CD4-positive, alpha-beta T cell treated with Interleukin-4 for 4 hours (primary cell): ENCODE measurements at places on chromosomes 2 and 18.

DNA sequence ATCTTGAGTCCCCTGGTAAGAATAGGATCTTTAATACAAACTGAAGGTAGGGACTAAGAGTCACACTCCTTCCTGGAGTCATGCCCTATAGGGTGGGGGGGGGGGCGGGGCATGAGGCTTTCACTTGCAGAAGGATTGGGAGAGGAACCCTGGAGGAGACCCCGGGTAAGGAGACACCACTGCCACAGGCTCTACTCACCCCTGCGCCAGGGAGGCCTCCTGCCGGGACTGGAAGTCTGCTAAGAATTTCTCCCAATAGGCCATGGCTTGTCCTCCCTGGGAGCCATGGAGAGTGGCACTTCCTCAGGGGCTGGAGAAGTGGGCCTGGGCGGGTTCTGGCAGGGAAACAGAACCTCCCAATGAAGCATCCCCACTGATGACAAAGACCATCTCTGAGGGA lies 645.3 kb upstream of the RAB6C start:
- DNase-seq: no peak

DNA sequence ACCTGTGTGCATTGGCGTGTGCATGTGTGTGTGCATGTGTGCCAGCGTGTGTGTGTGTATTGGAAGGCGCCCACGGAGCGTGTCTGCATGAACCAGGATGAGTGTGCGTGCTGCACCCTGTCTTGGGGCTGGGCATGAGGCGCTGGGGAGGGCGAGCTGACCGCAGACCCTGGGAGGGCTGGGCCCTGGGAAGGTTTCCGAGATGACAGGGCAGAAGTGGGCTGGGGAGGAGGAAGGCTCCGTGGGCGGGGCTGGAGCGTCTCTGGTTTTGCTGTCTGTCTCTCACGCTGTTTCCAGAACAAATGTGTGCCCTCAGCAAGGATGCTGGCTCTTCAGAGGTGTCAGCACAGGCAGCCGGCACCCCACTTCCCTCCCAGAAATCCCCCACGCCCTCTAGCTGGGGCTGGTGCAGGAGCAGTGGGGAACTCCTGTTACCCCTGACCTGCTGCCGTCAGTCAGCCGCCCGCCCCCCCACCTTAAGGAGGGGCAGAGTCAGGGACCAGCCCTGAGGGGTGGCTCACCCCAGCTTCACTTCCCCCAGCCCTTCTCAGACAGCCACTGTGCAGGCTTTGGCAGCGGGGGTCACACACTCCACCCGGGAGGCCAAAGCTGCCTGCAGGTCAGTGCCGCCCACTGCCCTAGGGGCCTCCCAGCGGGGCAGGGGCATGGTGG lies at the start of gene GPR35:
TSS of gene GPR35 (plus strand) at position 531 of the 672 bp plus-strand sequence. CDS start 4,473 bp downstream, outside the sequence.
- DNase-seq: peak; percentile 81

GRCh38 chr2:152762202-152762601 lies 43.8 kb downstream of the ARL6IP6 start:
- no peak for DNase-seq

DNA sequence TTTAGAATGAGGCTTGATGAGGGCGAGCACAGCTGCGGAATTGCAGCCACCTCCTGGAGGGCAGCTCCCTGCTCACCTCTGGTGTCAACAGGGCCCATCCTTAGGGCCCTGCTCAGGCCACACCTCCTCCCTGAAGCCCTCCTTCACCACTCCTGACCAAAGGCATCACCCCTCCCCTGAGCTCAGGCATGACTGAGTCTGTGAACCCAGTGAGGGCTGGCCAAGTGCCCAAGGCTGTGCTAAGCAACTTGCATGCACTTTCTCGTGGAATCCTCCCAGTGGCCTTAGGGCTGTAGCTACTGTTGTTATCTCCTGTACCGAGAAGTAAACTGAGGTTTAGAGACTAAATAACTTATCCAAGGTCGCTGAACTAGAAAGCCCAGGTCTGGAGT lies 101.7 kb downstream of the KLHL29 start:
- DNase-seq: no peak

- no peak for DNase-seq
Measured at GRCh38 chr2:217293607-217294006, 433.7 kb upstream of the TNP1 start.

DNA sequence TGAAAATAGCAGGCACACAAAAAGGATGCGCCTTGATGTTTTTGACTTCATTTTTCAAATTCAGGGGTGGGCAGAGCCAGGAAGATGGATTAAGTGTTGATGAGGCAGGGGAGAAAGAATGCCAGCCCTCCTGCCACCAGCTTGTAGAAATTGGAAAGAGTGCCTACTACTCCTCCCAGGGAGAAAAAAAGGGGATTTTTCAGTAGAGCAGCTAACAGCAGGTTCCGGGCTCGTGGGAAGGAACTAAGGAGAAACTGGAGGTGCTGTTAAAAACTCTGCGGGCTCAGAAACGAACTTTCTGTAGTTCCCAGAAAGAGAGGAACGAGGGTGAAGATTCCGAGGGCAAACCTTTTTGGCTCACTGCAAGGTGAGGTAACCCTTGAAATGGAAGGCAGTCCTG lies 100.1 kb upstream of the MCFD2 start:
- no peak for DNase-seq

- DNase-seq: no peak
Measured at GRCh38 chr2:141103216-141103615, 1027.6 kb downstream of the LRP1B start.

DNA sequence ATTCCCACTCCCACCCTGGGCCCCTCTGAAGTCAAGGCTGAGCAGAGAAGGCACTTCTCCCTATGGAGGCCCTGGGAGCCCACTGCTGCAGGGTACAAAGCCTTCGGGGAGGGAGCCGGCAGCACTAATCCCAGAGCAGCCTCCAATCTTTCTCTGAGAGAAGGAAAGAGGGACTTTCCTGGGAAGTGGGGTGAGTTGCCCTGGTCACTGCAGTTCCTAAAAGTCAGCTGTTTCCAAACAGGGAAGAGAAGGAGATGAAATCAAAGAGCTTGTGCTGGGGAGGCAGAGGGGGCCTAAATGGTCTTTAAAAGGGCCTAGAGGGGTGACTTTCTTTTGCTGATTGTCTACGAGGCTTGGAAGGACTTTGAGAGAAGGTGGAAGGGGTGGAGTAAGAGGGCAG lies 264.7 kb downstream of the TNS1 start:
- DNase-seq: no peak

DNA sequence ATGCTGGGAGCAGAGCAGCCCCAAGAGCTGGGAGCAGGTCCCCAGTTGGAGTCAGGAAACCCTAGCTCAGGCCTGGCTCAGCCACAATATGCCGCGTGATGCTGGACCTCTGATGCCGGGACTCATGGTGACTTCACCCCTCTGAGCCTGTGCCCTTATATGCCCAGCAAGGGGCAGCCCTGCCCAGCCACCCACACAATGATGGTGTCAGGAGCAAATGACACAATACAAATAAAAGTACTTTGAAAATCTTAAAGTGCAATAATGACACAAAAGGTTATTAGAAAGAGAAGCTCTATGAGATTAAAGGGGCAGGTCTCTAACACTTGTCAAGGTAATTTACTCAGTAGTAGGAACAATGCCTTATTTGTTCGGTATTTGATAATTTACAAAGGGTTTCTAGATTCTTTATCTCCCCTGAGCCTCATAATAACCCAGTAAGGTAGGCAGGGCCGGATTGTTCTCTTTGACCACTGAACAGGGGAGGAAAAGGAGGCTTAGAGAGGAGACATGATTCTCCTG lies 18.3 kb upstream of the KIF3C start:
- DNase-seq: no peak

DNA sequence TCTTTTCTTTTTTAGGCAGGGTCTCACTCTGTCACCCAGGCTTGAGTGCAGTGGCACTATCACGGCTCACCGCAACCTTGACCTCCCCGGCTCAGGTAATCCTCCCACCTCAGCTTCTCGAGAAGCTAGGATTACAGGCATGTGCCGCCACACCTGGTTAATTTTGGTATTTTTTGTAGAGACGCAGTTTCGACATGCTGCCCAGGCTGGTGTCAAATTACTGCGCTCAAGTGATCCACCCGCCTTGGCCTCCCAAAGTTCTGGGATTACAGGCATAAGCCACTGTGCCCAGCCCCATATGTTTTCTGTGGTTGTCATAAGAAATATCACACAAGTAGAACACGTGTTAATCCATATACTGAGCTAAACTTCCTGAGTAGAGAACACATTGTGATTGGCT lies 14.6 kb downstream of the ENOSF1 start:
- DNase-seq: no peak

DNA sequence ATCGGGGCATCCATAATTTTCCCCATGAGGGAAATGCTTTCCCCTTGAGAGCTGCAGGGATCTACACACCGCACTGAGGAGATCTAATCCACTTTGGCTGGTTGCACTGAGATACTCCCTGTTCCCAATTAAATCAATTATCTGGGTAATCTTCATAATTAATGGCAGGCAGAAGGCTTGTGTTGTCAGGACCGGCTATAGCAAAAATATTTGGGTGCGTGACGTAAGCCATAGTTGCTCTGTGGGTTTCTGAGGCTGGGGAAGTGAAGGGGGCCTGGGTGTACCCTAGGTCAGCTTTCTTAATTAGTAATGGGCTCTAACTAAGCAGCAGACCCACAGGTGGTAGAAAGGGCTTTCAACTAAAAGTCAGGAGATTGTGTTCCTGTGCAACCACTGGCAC lies 62.8 kb upstream of the UPP2 start:
- DNase-seq: no peak

GRCh38 chr18:48541026-48541746 lies 2.4 kb downstream of the CTIF start:
- DNase-seq: no peak

- no peak for DNase-seq
Measured at GRCh38 chr18:13616525-13617035, 109.8 kb downstream of the FAM210A start.

DNA sequence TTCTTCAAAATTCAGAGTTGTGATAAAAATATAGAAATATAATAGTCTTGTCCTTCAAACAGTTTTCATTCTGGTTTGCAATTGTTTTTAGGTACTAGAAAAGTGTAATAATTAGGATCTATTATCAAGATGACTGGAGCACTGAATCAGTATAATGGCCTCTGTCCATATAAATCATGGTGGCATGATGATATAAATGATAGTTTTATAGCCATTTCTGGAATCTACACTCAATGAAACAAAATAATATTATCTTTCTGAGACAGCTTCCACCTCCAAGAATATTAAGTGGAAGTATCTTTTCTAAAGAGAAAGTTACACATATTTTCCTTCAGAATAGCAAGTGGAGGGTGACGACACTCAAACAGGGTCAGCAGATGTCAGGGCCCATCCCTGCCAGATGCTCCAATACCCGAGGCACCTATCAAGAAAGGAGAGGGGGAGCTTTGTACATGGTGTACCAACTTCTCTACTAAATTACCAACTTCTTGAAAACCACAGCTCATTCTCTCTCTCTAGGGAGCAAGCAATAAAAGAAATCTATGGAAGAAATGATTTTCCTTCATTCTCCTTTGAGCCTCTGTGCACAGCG lies 882.7 kb upstream of the CHAC2 start:
- DNase-seq: no peak

GRCh38 chr2:227817850-227818674 lies 4.4 kb downstream of the CCL20 start:
- DNase-seq: peak; percentile 85

GRCh38 chr2:173657996-173658717 lies 303.5 kb downstream of the CDCA7 start:
- DNase-seq: no peak

DNA sequence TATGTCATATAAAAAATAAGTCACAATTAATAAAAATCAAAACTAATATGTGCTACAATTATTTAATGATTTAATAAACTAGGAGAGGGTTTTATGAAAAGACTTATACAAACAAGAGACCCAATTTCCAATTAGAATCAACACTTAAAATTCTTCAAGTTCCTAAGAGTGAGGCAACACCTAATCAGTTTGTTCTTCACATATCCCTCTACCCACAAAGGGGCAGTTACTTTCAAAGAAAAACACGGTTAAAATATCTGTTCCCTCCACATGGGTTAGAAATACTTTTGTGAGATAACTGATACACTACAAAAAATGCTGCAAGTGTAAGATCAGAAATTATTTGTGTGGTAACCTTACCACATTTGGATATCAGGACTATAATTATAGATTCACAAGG lies 357.0 kb downstream of the ERBB4 start:
- no peak for DNase-seq

- DNase-seq: no peak
Measured at GRCh38 chr18:79547413-79548076, 132.1 kb upstream of the CTDP1 start.

- no peak for DNase-seq
Measured at GRCh38 chr2:28648671-28649395, 102.8 kb upstream of the PPP1CB start.

DNA sequence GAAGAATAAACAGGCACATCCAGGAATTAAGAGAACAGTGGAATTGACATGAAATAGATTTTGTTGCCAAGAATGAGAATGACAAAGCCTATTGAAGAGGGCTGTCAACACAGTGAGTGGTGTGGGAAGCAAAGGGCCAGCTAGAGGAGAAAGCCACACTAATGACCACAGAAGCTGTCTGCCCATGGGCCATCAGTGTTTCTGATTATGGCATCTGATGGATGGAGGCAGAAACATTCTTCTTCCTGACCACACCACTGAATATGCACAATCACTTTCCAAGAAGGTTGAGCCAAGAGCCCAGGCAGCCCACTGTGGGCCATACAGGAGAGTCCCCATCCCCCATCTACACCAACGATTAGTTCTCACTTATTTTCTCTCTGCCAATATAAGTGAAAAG lies 146.0 kb upstream of the SH3BP4 start:
- DNase-seq: no peak

DNA sequence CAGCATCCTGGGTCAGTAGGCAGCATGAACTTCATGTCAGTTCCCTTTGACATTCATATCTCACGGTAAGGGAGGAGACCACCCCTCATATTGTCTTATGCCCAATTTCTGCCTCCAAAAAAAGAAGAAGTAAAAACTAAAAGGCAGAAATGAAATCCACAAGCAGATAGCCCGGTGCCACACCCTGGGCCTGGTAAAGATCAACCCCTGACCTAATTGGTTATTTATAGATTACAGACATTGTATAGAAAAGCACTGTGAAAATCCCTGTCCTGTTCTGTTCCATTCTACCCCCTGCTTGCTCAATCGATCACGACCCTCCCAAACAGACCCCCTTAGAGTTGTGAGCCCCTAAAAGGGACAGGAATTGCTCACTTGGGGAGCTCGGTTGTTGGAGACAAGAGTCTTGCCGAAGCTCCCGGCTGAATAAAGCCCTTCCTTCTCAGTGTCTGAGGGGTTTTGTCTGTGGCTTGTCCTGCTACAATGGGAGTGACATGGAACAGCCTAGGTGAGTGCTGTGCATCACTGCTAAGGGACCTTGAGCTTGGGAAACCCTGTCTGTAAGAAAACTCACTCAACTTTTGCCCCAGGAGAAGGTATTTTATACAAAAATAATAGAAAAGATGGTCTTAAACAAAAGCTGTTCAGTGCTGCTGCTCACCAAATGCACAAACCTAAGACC lies 11.1 kb downstream of the NDUFV2 start:
- DNase-seq: no peak
